ENCODE measurements at places on chromosomes 13 and 19.

GRCh38 chr13:33033051-33033812, 17.0 kb downstream of the KL start:
- DNase-seq: no peak

GRCh38 chr19:405121-405965, 3.6 kb downstream of the C2CD4C start:
- no peak for DNase-seq

DNA sequence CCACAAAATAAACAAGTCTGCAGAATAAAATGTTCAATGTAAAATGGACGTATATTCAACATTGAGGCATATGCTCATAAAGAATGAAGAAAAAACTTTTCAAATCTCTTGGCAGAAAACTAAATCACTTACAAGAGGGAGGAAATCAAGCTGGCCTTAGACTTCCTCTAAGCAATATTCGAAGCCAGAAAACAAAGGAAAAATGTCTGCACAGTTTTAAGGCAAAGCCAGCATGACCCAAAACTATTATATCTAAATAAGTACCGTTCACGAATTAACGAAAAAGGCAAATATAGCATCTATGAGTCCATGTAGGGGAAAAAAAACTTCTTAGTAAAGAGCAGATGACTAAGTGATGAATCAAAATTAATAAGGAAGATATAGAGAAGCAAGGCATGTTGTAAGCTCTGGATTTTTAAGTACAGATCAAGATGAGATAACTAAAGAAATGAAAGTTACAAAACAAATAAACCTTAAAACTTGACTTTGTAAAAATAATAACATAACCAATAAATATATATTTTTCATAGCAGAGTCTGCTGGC, 101.3 kb downstream of the KCNRG start:
- DNase-seq: no peak

GRCh38 chr13:59354665-59355369, 808.9 kb downstream of the DIAPH3 start:
- no peak for DNase-seq

DNA sequence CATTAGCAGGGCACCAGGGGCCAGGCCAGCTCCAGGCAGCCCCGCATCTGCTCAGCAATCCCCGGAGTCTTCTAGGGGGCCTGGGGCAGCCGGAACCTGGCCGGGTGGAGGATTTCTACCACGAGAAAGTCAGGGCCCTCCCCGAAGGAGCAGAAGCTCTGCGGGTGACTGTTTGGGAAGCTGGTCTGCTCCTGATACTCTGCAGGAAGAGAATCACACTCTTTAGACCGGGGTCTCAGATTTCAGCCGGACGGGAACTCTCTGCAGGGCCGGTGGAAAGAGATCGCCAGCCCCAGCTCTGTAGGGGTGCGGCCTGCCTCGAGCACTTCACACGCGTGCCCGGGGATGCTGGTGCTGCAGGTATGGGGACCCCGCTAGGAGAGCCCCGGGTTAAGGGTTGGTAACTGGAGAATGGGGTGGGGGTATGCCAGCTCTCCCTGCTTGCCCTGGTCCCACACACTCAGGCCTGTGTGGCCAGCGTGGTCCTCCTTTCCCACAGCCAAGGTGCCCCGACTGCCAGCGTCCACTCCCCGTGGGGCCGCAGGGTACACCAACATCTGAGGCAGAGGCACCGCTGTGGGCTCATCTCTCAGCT, 20.1 kb downstream of the RASA3 start:
- peak; percentile 13 for DNase-seq

DNA sequence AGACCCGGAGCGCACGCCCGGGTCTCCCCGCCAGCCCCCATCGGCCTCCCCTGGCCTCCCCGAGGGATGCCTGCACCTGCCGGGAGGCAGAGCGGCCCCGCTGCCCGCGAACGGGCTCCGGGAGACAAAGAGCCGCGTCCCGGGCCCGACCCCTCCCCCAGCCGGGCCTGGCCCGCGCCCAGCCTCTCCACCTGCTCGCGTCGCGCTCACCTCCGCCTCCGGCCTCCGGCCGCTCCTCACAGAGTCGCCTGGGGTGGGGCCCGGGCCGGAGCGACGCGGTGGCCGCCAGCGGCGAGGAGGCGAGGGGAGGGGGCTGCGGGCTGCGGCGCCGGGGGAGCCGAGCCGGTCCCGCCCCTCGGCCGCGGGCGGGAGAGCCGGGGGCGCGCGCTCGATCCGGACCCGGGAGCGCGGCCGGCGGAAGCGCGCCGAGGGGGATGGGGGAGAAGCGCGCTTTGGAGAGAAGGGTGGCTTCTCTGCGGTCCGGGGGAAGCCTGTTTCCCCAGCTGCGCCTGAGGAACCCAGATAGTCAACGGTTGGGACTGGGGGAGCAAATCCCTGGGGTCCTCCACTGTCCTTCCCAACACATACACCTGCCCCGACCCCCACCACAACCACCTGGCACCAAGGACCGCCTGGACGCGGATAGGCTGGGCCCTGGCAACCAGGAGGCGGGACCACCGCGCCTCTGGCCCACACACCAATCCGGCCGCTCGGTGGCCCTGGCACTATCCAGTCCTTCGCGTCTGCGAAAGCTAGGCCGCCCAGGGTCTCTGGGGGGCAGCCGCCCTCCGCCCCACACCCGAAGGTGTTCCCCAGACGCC, at the start of gene PRR36:
PRR36 (minus strand) TSS at position 315 of the 821 bp plus-strand sequence. CDS start 701 bp downstream, outside the sequence.
- no peak for DNase-seq

- DNase-seq: peak; percentile 65
These were observed 1.2 kb downstream of the BLVRB start for GRCh38 chr19:40464059-40465024.

DNA sequence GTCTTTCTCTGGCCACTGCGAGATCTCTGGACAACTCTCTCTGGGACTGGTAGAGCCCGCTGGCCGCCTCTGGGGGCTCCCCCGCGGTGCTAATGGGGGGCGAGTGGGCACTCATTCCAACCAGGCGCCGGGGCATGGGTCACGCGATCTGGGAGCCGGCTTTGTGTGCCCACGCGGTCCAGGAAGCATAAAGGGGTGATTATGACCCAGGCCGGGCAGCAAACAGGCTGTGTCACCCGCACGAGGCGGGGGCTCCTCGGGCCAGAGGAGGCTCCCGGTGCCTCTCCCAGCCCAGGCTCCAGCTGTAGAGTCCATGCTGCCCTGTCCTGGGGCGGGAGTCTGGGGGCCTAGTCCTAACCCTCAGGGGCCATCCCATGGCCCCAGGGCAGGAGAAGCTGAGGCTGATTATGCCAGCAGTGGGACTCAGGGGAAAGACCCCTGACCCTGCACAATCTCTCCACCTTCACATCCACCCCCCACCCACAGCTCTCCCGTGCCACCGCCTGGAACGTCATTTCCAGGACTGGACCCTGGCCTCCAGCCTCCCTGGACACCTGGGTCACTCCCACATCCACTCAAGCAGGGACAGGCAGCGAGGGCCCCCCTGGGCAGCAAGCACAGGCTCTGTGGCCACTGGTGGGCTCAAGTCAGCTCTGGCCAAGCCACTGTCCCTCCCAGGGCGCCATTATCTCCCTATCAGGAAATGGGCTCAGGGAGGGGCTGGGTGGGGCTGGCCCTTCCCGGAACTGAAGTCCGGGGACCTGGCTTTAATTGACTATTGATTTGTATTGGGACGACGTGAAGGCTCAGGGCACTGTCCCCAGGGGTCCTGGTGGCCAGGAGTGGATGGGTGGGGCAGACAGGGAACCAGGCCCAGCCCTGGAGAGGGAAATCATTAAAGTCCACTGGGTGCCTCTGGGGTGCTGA, 50.0 kb downstream of the PTPRS start:
- no peak for DNase-seq

DNA sequence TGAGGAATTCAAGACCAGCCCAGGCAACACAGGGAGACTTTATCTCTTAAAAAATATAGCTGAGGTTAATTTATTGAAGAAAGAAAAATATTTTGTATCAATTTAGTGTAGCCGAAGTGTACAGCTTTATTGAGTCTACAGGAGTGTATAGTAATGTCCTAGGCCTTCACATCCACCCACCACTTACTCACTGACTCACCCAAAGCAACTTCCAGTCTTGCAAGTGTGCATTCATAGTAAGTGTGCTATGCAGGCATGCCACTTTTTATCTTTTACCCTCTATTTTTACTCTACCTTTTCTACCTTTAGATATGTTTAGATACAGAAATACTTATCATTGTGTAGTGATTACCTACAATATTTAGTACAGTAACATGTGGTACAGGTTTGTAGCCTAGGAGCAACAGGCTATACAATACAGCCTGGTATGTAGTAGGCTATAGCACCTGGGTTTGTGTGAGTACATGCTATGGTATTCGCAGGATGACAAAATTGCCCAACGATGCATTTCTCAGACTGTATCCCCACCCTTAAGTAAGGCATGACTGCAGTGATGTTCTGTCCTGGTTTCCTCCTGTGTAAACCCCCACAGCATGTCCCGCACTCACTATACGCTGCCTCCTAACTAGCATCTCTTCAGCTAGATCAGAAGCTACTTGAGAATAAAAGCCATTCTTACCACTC, 15.3 kb upstream of the ATP12A start:
- no peak for DNase-seq

DNA sequence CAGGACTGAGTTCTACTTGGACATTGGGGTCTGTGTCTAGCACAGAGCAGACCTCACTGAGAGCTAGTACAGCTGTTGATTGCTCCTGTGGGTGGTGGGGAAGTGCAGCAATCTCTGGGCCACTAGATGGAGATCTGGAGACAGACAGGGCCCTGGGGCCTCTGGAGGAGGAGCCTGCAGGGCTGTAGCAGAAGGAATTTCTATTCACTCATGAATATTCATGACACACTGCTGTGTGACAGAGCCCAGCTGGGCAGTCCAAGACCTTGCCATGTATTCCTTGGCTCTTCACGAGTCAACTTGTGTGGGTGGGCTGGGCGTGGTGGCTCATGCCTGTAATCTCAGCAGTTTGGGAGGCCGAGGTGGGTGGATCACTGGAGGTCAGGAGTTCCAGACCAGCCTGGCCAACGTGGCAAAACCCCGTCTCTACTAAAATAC, 37.5 kb downstream of the SUGP2 start:
- peak; percentile 21 for DNase-seq

GRCh38 chr19:18108897-18109296, 11.3 kb downstream of the MAST3 start:
- no peak for DNase-seq

GRCh38 chr19:3477951-3478350, 2.4 kb downstream of the SMIM24 start:
- DNase-seq: no peak

DNA sequence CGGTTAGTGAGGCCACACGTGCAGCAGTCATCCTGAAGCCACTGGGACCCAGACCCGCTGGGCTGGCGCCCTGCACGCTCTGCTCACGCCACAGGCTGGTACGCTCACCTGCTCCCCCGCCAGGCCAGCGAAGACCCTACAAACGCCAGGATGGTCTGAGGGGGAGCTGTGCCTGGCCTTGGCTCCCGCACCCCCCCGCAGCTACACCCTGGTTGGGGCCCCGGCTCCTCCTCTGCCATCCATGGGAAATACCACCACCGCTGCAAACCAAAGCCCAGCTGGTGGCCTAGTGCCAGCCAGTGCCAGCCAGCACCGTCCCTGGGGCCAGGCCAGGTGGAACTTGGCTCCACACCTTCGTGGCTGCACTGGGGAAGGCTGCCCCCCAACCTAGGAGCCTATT, 23.3 kb upstream of the CACTIN start:
- no peak for DNase-seq

DNA sequence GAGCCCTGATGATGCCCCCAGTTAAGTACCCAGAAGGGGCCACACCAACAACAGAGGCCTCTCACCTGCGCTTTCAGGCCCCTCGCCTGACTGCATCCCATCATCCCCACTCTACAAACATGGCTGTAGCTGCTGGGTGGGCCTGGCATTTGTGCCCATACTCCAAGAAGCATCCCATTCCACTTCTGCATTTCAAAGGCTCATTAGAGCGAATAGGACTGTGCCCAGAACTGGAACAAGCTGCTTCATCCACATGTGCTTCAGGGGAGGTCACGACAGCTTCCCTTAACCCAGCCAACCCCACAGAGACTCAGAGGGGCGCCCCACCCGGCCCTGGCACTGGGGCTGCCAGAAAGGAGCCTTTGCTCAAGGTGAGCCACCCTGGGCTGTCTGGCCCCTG, 156.9 kb downstream of the SIPA1L3 start:
- DNase-seq: no peak

DNA sequence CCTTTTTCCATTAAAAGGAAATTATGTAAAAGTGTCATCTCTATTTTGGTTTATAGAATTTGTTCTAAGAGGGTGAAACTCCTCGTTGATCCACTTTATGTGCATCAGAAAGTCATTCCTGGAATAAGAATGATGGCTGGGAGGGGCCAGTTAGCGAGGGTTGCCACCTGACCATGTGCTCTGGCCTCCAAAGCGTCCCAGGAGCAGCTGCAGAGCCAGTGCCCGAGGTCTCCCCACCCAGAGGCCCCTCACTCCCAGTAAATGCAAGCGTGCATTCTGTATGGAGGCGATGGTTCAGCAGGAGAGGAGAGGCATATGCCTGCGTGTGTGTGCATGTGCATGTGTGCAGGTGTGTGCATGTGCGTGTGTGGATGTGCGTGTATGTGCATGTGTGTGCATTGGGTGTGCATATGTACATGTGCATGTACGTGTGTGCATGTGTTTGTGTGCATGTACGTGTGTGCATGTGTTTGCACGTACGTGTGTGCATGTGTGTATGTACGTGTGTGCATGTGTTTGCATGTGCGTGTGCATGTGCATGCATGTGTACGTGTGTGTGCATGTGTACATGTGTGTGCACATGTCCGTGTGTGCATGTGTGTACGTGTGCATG, 345.8 kb downstream of the TEX29 start:
- DNase-seq: no peak

GRCh38 chr13:91557328-91558090, 159.1 kb downstream of the GPC5 start:
- no peak for DNase-seq
